ENCODE measurements at places on chromosomes 3 and 15.

DNA sequence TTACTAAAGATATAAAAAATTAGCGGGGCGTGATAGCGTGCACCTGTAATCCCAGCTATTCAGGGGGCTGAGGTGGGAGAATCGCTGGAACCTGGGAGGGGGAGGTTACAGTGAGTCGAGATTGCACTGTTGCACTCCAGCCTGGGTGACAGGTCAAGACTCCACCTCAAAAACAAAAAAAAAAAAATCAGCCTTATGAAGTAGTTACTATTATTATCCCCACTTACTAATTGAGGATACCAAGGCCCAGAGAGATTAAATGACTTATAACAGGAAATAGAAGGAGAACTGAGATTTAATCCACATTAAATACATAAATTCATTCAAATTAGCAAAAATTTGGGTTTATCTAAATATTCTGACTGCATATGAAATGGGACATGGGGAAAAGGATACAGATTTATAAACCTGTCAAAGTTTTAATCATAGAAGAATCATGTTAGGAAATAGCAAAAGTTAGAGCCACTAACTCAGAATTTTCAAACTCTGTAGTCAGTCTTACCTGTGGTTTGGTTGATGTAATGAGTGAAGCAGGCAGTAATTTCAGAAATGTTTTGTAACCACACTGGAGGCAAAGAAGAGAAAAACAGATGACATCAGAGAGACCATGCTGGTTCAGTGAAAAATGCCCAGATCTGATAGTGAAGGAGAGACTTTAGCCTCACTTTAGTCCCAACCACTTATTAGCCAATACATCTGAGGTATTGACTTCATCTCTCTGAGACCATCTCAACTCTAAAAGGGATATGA, 25.0 kb upstream of the ACAP2 start:
- no peak for DNase-seq

GRCh38 chr15:42490671-42491538, at the start of gene ZNF106:
Gene ZNF106, minus strand, starts transcription at chr15:42491141. Its CDS starts 18,852 bp downstream, at chr15:42472289.
- peak; percentile 94 for DNase-seq

- no peak for DNase-seq
These were observed 31.0 kb upstream of the MFSD1 start for GRCh38 chr3:158770741-158771350.

- DNase-seq = peak; percentile 49
These were observed 8.3 kb downstream of the EXOSC7 start for GRCh38 chr3:44984335-44984734.

- no peak for DNase-seq
These were observed 22.4 kb downstream of the IGDCC3 start for GRCh38 chr15:65355173-65355987.

- no peak for DNase-seq
These were observed 21.5 kb upstream of the MORF4L1 start for GRCh38 chr15:78850941-78851755.

DNA sequence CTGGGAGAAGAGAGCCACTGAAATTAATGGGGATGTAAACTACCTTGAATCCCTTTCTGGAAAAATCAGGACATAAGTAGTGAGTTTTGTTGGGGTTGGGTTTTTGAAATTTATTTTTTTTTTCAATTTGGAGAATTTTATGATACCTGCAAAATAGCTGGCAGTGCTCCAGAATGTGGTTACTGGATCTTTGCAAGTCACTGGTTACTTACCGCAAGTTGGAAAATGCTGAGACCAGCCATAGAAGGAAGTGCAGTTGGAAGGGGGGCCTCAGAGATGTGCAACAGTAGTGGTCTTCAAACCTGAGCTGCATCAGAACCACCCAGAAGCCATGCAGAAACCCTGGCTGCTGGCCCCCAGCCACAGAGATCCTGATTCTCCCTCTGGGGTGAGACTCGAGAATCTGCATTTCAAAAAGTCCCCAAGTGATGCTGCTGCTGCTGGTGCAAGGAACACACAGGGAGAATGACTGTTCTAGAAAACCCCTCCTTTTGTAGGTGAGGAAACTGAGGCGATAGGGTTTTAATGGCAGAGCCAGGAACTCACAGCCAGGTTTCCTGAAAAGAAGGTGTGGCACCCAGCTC, 39.7 kb downstream of the SEMA5B start:
- no peak for DNase-seq

DNA sequence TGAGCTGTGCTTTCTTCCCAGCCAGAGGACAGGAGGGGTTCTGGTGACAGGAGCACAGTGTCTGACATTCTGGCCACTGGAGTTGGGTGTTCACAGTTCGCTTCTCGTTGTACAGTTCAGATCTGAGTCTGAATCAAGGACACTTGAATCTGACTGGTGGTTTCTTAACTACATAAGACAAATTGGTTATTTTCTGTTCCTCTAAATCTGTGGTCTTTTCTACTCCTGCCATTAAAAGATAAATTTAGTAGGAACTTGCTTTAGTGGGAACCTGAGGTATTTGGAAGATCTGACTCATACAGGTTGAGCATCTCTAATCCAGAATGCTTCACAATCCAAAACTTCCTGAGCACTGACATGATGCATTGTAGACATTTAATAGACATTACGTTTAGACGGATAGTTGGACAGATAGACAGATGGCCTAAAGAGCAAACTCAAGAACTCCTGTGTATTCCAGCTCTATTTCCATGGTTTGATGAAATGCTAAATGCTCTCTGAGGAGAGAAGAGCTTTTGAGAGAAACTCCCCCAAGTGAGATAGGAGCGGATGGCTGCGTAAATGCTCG, 71.0 kb downstream of the CCK start:
- no peak for DNase-seq

GRCh38 chr15:77964193-77964592, 113.3 kb downstream of the TBC1D2B start:
- no peak for DNase-seq
